ENCODE measurements at places on chromosomes 12 and 14.

GRCh38 chr12:52120951-52121823 is 41.7 kb downstream of the SMIM41 start:
- no peak overlapping the region for H3K4me3 ChIP-seq
- H3K27me3 ChIP-seq, result no peaks in the 10 kb centered on the region
- DNase-seq, result no peak
- no peak overlapping the region for H3K27ac ChIP-seq

GRCh38 chr14:88322504-88323085 is 474 bp downstream of the KCNK10 start:
- DNase-seq, result no peak
- no peak overlapping the region for H3K4me3 ChIP-seq
- peaks cover 20% of the 10 kb centered on the region for H3K4me1 ChIP-seq
- H3K36me3 ChIP-seq, result no peaks in the 10 kb centered on the region
- H3K27ac ChIP-seq, result no peak overlapping the region

GRCh38 chr12:19988001-19988400 is 380.3 kb upstream of the PDE3A start:
- H3K27ac ChIP-seq, result peak overlapping the region; percentile 73
- H3K4me1 ChIP-seq, result peaks cover 6% of the 10 kb centered on the region
- no peaks in the 10 kb centered on the region for H3K36me3 ChIP-seq
- DNase-seq, result no peak
- H3K4me3 ChIP-seq, result no peak overlapping the region

DNA sequence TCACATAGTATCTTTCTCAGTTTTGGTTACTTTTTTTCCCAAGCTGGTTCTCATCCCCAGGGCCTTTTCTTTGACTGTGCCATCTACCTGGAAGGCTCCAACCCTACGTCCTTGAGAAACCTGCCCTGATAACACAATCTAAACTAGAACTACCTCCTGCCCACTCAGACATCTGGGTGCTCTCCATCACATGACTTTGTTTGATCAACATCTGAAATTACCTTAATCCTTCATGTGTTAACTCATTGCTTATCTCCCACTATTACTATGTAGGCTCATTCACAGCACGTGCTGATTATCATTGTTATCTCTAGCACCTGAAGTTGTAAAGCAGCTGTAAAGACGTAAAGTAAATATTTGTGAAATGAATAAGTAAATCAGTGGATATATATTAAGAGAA is 784.0 kb downstream of the TMTC2 start:
- H3K4me3 ChIP-seq, result no peak overlapping the region
- H3K27ac ChIP-seq, result no peak overlapping the region
- DNase-seq, result no peak
- H3K27me3 ChIP-seq, result no peaks in the 10 kb centered on the region
- no peaks in the 10 kb centered on the region for H3K4me1 ChIP-seq
- no peaks in the 10 kb centered on the region for H3K36me3 ChIP-seq

DNA sequence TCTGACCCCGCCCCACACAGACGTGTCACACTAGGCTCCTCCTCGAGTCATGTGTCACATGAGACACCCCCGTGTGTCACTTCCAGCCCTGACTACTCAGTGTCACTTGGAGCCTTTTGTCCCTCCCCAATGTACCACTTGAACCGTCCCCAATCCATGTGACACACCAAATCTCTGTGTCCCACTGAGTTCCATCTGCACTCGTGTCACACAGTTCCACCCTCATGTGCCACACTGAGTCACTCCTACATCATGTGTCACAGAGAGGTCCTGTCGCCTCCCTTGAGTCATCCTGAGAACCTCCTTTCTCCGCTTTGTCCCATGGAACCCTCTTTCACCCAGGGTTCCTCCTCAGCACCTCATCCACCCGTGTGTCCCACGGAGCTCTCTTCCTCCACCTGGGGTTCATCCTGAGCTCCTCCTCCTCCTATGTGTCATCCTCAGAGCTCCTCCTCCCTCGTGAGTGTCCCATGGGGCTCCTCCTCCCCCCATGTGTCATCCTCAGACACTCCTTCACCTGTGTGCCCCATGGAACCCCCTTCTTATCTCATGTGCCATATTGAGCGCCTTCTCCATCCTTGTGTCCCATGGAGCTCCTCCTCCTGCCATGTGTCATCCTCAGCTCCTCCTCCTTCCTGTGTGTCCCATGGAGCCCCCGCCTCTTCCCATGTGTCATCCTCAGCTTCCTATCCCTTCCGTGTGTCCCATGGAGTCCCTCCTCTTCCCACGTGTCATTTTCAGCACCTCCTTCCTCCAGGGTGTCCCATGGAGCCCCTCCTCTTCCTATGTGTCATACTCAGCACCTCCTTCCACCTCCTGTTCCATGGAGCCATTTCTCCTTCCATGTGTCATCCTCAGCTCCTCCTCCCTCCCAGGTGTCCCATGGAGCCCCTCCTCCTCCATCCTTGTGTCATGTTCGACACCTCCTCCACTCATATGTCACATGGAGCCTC is 32.0 kb downstream of the RTL1 start:
- no peaks in the 10 kb centered on the region for H3K4me1 ChIP-seq
- no peak overlapping the region for H3K27ac ChIP-seq
- H3K36me3 ChIP-seq, result no peaks in the 10 kb centered on the region
- H3K4me3 ChIP-seq, result no peak overlapping the region

DNA sequence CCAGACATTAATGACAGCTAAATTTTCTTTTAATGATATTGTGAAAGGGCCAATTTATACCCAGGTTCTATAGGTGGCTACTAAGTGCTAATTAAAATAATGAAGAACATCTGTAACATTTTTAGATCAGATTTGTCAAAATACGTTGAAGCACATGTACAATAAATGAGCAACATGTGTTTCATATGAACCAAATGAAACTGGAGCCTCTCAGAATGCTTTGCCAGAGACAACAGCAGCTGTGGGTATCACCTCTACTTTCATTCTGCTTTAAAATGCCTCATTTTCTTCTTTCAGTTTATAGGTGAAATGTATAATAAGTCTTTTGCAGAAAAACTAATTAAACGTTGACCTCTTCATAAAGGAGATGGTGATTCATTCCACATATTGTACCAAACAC is 26.1 kb upstream of the MYF6 start:
- H3K27ac ChIP-seq, result no peak overlapping the region
- DNase-seq, result no peak

GRCh38 chr12:67969134-67969802 is 20.0 kb upstream of the IFNG-AS1 start:
- H3K4me1 ChIP-seq, result no peaks in the 10 kb centered on the region
- no peaks in the 10 kb centered on the region for H3K27me3 ChIP-seq
- H3K4me3 ChIP-seq, result no peak overlapping the region
- no peak for DNase-seq

GRCh38 chr12:6524648-6525047 is 9.7 kb upstream of the GAPDH start:
- H3K27ac ChIP-seq, result no peak overlapping the region
- H3K4me1 ChIP-seq, result no peaks in the 10 kb centered on the region
- H3K36me3 ChIP-seq, result peaks cover 76% of the 10 kb centered on the region
- no peaks in the 10 kb centered on the region for H3K27me3 ChIP-seq

DNA sequence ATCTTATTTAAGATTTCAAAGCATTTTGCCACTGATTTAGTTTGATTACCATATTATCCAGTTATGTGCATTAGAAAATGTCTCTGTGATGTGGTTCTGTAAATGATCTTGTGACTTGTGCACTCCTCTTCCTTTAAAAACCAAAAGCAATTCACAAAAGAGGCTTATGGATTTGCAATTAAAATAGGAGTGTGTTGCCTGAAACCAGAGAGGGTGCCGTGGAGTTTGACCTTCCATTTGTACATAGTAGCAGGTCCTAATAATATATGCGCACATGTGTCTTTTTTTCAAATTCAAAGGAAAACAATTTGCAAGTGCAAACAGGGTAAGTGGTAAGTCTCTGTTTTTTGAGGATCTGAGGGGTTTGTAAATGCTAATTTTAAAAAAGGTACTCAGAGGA is 470.9 kb downstream of the VRK1 start:
- no peak overlapping the region for H3K4me3 ChIP-seq
- no peak overlapping the region for H3K27ac ChIP-seq
- no peaks in the 10 kb centered on the region for H3K27me3 ChIP-seq
- DNase-seq, result no peak
- no peaks in the 10 kb centered on the region for H3K36me3 ChIP-seq
- H3K4me1 ChIP-seq, result no peaks in the 10 kb centered on the region

Measured in thyroid gland (tissue), 4 donors.